ENCODE measurements at places on chromosomes 2 and 18.

- DNase-seq = no peak
Measured at GRCh38 chr2:16019060-16019480, 78.7 kb downstream of the MYCN start.

DNA sequence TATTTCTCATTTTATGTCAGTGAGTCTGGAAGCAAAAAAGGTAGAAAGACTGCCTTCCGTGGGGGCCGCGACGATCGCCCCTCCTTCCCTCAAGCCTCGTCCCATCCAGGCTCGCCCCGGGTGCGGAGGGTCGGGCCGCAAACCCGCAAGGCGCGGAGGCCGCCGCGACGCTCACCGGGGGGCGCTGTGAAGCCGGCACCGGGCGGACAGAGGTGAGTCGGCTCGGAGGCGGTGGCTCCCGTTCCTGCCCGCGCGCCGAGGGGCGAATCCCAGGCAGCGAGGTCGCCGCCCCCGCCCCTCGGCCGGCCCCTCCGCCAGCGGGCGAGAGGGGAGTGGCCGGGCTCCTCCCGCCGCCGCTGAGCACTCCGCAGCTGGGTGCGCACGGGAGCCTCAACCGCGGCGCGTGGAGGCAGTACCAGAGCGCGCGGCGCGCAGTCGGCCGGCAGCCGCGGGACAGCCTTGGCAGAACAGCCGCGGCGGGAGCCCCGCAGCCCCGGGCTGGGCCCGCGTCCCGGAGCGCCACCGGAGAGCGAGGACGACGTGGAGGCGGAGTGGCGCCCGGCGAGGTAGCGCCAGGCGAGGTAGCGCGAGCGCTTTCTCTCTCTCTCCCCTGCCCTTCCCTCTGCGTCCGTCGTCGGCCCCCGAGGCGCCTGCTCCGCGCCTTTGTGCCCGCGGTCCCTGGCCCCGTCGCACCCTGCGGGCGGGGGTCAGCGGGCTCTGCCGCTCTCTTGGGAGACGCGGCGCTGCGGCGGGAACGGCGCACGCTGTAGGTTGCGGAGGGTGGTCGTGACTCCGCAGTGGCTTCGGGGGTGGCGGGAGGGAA, at the start of gene MYO1B:
Gene MYO1B, plus strand, starts transcription at position 359 of the 823 bp plus-strand sequence. CDS start 31,492 bp downstream, outside the sequence.
- DNase-seq = peak; percentile 26

GRCh38 chr2:219448776-219449341, 14.2 kb downstream of the SPEG start:
- no peak for DNase-seq

GRCh38 chr2:163345795-163346573, 389.8 kb downstream of the FIGN start:
- no peak for DNase-seq

DNA sequence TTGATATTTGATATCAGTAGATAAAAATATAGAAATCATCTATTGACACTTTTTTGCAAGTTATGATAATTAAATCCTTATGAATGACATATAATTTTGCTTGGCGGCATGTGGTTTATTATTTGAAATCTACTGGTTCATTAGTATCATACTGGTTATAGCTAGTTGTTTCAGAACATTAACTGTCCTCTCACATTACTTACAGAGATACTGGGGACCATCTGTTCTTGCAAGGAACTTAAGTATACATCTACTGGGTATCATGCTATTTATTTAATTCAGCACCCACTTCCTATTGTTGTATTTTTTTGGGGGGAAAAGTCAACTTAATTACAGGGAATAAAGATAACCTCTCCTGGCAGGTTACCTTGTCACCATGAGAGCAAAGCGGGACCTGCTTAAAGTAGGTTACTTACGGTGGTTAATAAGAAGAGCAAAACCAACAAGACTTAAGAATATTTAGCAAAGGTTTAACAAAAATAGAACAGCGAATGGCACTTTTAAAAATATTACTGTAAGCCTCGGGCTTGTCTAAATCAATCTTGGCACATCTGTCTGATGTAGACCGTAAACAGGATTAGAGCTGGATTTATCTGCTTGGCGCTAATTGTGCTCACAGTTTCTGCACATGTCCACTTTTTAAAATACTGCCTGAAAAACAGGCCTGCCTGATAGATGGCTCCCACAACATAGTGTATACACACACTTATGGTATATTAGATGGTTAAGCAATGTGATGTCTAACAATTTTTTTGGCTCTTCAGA, 41.8 kb downstream of the CERKL start:
- no peak for DNase-seq

GRCh38 chr18:58221060-58221725, 177.2 kb downstream of the NEDD4L start:
- no peak for DNase-seq

- DNase-seq = no peak
Measured at GRCh38 chr2:70116936-70117552, 29.8 kb downstream of the PCBP1 start.

DNA sequence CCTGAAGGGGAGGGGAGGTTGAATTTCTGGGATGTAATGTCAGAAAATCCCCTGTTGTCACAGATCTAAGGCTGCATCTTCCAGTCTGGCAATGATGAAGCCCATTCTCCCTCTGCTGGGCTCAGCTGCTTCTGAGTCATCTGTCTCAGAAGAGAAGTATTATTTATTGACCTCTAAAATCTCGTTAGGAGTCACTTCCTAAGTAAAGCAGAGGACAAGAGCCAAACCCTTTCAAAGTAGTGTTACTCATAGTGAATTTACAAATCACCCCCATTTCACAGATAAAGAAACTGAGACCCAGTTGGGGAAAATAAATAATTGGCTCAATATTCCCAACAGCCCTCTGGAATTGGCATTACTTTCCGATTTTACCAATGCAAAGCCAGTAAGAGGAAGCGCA, 167.3 kb upstream of the SKOR2 start:
- DNase-seq = no peak

DNA sequence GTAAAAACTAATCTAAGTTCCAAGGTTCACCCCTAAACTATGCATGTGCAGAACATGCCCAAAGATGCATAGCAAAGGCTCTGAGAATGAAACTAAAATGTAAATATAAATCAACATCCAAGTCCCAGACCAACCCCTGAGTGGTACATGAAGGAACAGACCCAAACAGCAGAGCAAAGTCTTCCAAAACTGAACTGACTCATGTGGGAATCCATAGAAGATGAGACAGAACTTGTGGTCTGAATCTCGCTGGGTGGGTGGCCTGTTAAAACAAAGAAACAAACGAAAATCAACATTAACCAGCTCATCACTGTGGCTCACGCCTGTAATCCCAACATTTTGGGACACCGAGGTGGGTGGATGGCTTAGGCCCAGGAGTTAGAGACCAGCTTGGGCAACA, 29.5 kb upstream of the ATRAID start:
- no peak for DNase-seq

- no peak for DNase-seq
Measured at GRCh38 chr18:75167759-75168618, 41.0 kb downstream of the PTGR3 start.

DNA sequence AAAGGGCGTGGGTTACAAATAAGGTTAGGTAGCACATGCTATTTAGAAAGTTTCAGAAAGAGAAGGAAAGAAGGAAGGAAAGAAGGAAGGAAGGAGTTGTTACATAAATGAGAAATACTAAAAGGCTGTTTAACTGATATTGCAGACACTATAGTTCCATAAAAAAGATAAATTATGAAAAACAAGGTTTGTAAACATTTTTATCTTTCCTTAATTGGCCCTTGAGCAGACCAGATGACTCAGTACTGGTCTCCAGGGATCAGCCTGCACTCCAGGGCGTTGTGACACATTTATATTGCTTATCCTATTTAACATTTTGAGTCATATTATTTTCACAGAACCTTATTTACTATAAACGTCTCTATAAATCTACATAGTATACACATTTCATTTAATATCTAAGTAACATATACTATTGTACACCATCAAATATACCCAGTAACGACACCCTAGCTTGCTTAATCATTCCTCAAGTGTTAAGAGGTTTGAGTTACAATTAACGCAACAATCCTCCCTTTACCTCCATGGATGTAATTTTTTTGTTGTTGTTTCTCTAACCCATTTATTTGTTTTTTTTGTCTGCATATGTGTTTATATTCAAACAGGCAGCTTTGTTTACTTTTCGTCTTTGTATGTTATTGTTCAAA, 2.8 kb upstream of the RAB31 start:
- no peak for DNase-seq

GRCh38 chr2:4077017-4077416, 373.6 kb downstream of the DCDC2C start:
- DNase-seq = no peak

DNA sequence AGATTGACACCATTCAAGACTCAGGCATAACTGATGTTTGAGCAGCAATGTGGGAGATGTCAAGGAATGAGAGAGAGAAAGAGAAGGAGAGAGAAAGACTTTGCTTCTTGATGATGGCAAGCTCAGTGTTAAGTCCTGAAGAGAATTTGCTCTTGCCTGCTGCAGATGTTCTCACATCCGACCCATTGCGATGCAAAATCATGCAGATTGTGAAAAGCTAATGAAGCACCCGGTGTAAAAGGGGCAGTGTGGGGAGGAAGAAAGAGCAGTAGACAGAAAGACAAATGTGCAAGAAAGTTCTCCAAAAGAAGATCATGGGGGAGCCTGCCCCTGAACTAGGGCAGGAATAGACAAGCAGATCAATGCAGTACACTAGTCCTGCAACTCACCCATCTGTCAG, 57.7 kb downstream of the EMX1 start:
- no peak for DNase-seq

DNA sequence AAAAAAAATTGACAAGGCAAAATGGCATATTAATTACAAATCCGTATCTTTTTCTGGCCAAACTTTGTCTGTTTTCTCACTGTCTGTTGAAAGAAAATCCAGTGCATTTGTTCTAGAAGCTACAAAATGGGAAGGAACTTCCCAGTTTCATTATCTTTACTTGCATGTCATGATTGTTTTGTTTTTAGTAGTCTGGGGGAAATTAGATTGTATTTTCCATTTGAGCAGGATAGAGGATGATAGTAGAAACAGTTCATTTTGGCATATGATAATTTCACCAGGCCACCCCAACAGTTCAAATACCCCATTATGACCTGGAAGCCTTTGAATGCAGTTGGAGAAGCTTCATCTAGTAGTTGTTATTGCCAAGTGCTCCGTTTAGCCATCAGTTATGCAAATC, 77.5 kb upstream of the RANBP2 start:
- DNase-seq = no peak

- no peak for DNase-seq
Measured at GRCh38 chr2:105129722-105130232, 91.9 kb downstream of the MRPS9 start.
